ENCODE measurements at places on chromosomes 4 and X.

- no peak for DNase-seq
Measured at GRCh38 chrX:153818571-153819383, 11.6 kb downstream of the PDZD4 start.

GRCh38 chr4:43550981-43551627, 658.6 kb downstream of the GRXCR1 start:
- DNase-seq: no peak

- DNase-seq: no peak
Measured at GRCh38 chr4:25504932-25505636, 128.0 kb downstream of the ANAPC4 start.

DNA sequence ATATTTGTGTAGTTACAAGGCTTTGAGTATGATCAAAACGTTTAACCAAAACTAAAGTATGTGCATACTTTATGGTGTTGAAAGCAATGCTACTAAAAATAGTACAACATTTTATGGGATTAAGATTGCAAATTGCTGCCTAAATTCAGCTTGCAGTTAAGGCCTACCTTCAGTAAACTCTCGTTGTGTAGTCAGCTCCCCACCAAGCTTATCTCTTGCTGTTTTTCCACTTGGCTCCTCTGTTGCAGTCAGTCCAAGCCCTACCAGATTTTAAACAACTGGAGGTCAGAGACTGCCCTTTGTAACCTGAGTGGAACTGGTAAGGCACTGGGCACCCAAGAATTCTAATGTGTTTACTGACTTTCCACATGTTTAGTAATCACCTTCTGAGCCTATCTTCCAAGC, 25.7 kb downstream of the AFF1 start:
- no peak for DNase-seq

DNA sequence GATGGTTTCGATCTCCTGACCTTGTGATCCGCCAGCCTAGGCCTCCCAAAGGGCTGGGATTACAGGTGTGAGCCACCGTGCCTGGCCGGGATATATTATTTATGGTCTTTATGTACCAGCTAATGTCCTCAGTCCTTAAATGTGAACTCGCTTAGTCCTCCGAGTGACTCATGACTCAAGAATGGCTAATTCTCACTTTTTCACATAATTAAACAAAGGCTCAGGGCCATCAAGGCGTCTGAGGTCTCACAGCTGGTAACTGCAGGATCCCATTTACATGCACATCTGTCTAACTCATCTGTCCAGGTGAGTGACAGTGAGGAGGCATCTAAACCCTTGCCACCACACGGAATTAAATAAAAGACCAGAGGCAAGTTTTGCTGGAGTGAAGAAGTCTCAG, 73.5 kb downstream of the HS3ST1 start:
- DNase-seq: no peak

- no peak for DNase-seq
Measured at GRCh38 chr4:125520258-125520990, 205.7 kb downstream of the FAT4 start.

DNA sequence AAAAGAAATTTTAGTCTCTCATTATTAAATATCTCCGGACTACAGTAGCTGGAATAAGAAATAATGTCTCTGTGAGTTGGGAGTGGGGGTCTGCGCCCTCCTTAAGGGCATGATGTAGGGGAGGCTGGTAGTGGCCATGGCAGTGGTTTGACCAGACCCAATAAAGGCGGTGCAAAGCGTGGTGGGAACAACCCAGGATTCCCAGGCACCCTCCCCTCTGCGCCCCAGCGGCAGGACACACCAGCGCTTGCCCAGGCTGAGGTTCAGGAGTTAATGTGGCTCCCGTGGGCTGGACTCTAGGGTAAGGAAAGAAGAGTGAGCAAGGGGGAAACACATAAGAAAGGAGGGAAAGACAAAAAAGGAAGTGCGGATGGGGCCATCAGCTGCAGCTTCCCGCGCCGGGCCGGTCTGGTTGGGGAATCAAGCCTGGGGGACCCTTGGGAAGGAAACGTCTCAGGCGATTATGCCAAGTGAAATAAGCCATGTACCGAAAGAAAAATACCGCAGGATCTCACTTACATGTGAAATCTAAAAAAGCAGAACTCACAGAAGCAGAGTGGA, 157.5 kb upstream of the SMIM31 start:
- no peak for DNase-seq

DNA sequence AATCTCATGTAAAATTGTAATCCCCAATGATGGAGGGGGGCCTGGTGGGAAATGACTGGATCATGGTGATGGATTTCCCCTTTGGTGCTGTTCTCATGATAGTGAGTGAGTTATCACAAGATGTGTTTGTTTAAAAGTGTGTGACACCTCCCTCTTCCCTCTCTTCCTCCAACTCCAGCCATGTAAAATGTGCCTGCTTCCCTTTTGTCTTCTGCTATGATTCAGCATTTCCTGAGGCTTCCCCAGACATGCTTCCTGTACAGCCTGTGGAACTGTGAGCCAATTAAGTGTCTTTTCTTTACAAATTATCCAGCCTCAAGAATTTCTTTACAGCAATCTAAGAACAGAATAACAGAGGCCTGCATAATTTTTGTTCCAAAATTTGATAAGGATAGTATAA, 85.2 kb downstream of the ANAPC10 start:
- no peak for DNase-seq

DNA sequence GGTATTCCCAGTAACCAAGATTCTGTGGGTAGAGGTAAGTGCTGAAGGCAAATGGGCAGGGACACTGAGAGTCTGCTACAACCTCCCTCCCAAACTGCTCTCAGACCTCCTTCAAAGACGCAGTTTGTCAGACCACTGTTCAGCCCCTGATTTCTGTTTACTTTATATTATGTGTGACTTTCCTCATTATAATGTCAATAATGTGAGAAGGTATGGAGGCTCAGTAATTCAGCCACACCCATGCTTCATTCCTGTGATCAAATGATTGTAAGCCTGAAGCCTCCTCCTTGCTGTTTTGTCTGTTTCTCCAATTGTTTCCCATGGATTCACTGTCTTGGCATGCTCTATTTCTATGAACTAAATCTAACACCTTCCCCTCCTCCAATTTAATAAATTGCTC, 75.6 kb downstream of the SYTL5 start:
- DNase-seq: no peak

DNA sequence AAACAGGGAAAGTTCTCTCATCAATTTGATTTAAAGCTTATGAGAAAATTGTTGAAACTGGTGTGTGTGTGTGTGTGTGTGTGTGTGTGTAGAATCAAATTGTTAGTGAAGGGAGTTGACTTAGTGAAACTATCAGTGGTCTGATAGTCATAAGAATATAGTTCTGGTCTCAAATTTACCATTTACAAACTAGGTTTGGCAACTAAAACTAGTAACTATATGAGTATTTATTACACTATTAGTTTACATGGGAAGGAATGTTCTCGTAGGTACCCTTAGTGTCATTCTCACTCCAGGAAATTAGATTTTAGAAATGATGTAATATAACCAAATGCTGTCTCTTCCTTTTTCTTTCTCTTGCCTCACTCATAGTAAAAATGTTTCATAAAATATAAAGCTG, 11.9 kb downstream of the SULT1E1 start:
- no peak for DNase-seq

DNA sequence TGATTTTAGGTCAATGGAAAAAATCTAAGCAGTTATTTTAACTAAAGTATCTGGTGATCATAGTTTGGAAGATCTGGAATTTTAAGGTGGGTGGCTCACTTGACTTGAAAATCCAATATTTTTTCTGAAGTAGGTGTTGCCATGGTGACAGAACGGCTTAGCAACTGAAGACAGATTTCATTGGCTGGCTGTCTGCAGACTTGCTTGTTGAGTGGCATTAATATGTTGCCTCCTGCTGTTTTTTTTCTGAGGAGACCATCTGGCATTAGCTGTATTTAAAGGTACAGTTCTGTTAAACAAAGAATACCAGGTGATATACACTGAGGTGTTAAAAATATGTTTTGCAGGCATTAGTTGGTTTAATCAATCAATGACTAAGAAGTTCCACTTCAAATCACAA, 19.8 kb downstream of the CPE start:
- DNase-seq: peak; percentile 80

GRCh38 chr4:153784166-153784699, 4.7 kb downstream of the SFRP2 start:
- DNase-seq: no peak

GRCh38 chr4:184421533-184422155, 52.7 kb downstream of the IRF2 start:
- no peak for DNase-seq

DNA sequence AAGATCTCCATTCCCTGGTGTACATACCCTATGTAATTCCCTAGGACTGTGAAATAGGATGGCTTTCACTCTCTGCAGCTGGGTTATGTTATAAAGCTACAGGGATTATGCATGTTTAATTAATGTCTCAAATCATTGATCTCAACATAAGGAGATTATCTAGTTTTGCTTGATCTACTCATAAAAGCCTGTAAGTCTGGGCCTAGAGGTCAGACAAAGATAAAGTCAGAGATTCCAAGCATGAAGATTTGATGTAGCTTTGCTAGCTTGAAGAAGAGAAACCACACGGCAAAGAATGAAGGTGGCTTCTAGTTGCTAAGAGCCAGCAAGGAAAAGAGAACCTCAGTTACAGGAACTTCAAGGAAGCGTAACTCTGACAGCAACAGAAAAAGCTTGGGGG, 456.9 kb downstream of the CCSER1 start:
- DNase-seq: no peak

GRCh38 chr4:56821381-56822243, at the start of gene SPINK2:
TSS of gene SPINK2 (minus strand) at chr4:56821701. CDS start at chr4:56821662, 39 bp downstream.
- no peak for DNase-seq

GRCh38 chrX:106619797-106620196, 8.0 kb downstream of the RADX start:
- DNase-seq: no peak

DNA sequence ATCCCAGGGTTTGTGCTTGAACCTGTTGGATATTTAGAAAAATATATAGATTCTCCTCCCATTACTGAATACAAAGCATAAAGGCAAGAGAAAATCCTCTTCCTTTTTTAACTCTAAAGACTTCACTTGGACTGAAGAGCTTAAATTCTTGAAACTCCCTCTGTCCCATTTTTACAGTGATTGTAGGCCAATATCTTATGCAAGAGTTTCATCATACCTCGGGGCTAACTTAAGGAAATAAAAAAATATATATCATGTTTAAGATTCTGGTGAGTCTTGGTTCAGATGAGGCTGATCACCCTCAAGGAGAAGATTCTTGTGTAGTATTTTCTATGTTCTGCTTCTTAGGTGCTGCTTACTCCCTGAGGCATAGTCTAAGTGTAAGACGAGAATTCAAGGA, 1449.6 kb downstream of the C4orf33 start:
- DNase-seq: no peak

GRCh38 chr4:159593681-159594080, 490.8 kb downstream of the RAPGEF2 start:
- DNase-seq: no peak

DNA sequence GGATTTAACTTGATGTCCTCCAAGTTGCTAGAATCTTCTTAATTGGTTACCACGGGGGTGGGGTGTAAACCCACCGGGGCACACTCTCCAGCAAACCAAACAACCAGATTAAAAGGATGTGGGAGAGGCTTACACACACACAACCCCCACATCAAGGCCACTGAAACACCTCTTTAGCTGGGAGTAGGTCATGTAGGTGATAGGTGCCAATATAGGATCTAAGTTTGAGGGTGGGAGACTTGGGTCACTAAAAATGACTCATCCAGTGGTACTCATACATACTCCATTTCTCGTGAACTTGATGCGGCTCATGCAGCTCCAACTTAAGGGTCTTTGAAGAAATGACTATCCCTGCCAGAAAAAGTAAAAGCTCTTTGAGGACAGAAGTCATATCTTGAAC, 20.5 kb upstream of the CD40LG start:
- no peak for DNase-seq

GRCh38 chr4:2066571-2067445, 7.7 kb downstream of the NAT8L start:
- DNase-seq: no peak

- peak; percentile 34 for DNase-seq
Measured at GRCh38 chr4:185210102-185210981, 944 bp downstream of the SNX25 start.

DNA sequence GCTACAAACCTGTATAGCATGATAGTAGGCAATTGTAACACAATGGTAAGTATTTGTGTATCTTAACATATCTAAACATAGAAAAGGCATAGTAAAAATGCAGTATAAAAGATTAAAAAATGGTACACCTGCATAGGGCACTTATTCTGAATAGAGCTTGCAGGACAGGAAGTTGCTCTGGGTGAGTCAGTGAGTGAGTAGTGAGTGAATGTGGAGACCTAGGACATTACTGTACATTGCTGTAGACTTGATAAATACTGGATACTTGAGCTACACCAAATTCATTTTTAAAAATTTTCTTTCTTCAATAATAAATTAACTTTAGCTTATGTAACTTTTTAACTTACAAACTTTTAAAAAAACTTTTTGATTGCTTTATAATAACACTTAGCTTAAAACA, 68.2 kb upstream of the MAML3 start:
- no peak for DNase-seq

DNA sequence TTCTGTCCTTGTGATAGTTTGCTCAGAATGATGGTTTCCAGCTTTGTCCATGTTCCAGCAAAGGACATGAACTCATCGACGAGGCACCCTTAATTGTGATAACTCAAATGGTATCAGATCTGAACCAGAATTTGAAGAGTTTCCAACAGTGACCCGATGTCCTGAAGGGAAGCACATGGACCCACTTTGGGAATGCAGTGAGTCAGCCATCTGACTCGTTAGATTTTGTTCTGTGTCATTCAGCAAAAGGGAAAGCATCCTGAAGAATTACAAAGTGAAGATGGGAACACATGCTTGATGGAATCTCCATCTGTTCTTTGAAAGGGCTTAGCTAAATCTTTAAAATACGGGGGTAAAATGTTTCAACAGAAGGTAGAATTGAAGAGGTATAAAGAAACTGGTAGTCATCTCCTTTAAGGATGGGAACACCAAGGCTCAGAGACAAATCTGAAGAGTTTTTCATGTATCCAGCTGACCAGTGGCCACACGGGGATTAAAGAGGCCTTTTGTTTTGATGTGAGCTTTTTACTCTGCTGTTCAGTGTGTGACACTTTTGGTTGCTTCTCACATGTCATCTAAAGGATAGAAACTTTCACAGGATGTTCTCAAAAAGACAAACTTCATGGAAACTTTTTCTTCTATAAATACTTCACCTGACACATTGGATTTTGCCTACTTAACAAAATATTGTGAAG, 393.8 kb downstream of the INPP4B start:
- no peak for DNase-seq

GRCh38 chr4:7381890-7382633, 52.7 kb downstream of the PSAPL1 start:
- DNase-seq: no peak

- no peak for DNase-seq
Measured at GRCh38 chrX:139881130-139881529, 51.7 kb downstream of the ATP11C start.

DNA sequence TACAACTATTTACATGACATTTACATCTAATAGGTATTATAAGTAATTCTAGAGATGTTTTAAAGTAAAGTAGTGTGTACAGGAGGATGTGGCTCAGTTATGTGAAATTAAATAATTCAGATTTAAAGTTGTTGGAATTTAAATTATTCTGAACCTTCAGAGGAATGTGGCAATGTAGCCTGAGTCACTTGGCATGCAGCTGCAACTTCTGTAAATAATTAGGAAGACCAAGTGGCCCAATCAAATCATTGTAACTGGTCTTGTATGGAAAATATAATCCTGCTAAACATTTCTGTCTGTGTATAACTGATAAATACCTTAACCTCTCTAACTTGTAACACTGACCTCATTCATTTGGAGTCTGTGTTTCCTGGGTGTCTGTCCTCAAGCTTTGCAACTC, 828.9 kb downstream of the GLUD2 start:
- no peak for DNase-seq
